ENCODE measurements at places on chromosomes 7 and 10.

- no peak for DNase-seq
These were observed 89.0 kb downstream of the SEMA3D start for GRCh38 chr7:85097844-85098243.

DNA sequence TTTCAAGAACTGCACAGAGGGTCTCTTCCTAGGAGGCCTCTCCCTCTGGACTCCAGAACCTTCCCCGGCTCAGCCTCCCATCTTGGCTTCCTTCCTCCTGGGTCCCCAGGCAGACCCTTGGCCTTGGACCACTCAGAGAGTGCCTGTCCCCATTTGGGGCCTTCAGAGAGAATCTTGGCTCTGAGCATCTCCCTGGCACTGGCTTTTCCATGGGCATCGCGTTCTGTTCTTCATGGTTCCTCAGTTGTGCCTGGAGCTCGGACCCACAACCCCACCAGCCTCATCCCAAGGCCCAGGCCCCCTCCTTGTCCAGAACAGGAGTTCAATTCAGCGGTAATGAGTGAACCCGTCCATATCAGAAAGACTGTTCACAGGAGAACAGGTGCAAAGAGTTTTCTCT is 73.4 kb downstream of the VIPR2 start:
- no peak for DNase-seq

DNA sequence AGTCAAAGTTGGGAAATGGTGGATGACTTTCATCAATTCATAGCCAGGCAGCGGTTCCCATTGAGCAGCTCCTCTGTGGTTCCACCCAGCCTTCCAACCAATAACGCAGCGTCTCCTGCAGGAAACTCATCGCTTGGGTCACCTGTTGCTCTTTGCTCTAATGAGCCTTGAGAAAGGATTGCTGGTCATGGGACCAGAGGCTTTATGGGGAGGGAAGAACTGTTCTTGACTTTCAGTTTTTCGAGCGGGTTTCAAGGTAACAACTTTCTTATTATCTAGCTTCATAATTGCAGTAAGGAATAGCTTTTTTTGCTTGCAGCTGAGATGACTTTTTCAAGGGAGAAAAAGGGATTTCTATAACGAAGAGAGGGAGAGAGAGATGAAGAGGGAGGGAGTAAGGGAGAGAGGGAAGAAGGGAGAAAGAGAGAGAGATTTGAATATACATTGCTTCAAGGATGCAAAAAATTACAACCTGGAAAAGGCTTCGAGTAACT is 405 bp upstream of the ENTPD1 start:
- no peak for DNase-seq

DNA sequence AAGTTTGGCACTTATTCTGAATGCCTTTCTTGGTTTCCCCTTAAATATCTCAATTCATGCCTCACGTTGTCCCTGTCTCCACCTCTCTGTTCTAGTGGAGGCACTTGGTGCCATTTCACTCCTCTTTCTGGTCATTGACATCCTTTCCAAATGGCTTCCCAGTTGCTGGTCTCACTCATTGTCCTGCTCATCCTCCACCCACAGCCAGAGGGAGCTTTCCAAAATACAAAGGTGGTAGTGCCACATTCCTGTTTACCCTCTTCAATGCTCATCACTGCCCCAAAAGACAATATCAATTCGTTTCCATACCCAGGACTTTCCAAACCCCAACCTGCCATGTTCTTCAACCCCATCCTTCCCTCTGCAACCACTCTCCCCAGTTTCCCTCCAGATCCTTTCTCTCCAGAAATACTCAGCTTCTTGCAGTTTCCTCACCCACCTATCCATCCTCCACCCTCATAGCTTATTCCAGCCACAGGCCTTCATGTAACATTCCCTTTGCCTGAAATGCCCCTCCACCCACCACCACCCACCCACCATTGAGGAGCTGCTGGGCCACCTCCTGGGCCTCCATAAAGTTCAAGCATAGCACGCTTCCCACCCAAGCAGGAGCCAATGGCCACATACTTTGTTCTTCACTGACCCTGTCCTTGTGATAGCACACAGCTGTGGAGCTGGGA is 63.1 kb upstream of the ADRB1 start:
- no peak for DNase-seq

DNA sequence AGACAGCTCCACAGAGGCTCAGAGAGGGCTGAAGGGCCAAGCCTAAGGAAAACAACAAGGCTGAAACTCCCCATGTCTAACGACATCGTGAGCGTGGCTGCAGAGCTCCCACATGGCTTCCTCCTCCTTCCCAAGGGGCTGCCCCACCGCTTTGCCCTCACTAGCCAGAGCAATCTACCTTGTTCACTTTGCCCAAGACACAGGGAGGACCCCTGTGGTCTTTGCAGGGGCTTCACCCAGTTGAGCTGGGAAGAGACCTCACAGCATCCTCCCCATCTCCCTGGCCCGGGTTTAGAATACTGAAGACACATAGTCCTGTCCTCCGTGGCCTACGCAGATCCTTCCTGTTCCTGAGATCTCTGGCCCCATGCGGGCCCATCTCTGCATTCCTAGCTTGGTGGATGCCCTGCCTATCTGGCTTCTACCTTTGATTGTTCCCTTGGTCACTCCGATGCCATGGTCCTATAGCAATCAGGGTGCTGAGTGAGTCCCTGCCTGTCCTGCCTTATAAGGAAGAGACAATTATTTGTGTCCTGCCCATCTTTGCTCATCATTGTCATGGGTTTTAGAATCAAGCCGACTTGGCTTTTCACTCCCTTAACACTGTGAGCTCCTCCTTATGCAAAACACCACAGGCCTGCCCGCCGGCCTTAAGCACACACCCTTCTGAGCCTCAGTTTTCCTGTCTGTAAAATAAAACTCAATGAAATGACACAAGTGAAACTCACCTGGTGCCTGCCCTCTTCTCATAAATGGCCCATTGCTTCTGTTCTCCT is 73.2 kb downstream of the PARP12 start:
- DNase-seq: no peak

- no peak for DNase-seq
These were observed 291.4 kb downstream of the SH2D4B start for GRCh38 chr10:80829151-80829550.

DNA sequence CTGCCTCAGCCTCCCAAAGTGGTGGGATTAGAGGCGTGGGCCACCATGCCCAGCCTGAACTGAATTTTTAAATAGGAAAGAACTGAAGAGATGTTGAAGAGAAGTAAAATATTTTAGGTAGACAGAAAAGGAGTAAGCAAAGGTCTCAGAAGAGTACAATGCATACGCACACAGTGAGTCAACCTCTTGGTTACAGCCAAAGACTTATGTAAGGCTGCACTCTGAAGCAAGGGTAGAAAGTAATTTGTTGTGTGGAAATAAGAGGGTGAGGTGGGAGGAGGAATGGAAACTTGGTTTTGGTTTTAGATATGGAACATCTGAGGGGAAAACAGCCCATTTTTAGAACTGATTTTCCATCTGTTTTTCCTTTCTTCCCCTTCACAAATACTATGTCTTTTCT is 17.6 kb downstream of the KRIT1 start:
- DNase-seq: no peak

DNA sequence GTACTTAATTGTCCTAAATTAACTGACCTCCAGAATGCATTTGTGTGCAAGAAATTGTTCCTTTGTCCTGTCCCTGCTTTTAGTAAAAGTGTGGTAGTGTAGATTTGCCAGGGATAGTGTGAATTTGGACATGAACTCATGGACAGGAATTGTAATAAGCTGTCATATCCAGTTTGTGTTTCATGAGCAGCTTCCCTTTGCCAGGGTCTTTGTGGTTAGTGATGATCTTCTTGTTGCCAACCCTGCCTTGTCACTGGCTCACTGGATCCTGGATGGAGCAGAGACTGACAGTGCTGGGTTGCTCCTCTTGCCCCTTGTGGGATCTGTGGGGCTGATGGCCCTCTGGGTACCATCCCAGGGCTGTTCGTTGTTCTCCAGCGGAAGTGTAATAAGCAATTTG is 110.1 kb downstream of the CCNY start:
- DNase-seq: no peak

Measured in thymus (tissue), 14 donors.